ENCODE measurements at places on chromosomes 3 and 15.

DNA sequence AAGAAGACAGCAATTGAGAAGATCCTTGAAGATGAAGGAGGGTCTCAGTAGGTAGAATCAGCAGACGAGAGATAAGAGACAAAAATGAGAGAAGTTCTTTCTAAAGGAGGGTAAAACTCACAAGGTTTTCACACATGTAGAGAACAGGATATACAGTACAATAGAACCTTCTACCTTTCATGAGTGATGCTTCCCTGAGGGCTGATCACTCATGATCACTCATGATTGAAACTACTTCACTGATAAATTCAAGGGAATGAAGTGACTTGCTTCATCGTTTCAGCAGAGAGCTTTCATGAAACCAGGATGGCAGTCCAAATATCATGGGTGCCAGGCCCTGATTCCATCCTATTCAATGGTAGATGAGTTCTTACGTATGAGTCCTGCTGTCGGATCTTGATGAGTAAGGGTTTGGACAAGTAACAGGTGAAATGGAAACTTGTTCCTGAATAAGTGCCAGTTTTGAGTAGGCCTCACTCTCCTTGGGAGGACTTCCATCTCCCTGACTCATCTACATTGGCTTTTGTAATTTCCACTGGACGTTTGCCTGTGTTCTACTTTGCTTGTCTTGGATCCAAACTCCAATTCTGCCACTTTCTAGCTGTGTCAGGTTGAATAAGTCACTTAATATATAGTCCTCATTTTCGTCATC lies 9.6 kb upstream of the CLDN16 start:
- no peak for DNase-seq

- DNase-seq, result no peak
Observed at GRCh38 chr3:133970339-133970738, 59.4 kb downstream of the SLCO2A1 start.

DNA sequence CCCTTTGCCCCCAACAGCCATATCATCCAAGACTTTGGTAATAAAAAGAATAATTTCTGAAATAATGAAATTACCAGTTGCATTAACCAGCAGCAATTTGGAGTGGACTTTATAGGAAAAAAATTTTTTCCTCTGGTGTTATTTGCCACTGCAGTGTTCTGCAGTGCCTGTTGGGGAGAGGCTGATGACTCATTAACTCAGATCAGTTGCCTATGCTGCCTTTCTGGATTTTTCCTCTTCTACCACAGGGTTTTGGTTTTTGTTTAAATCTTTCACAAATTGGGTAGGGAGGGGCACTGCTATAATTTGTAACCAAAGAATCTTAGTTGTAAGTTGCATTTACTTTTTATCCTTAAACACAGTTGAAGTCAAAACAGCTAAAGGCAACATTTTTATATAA lies 22.7 kb downstream of the ATP6V1A start:
- no peak for DNase-seq

GRCh38 chr3:150097588-150097890 lies 126.8 kb upstream of the PFN2 start:
- DNase-seq, result no peak

DNA sequence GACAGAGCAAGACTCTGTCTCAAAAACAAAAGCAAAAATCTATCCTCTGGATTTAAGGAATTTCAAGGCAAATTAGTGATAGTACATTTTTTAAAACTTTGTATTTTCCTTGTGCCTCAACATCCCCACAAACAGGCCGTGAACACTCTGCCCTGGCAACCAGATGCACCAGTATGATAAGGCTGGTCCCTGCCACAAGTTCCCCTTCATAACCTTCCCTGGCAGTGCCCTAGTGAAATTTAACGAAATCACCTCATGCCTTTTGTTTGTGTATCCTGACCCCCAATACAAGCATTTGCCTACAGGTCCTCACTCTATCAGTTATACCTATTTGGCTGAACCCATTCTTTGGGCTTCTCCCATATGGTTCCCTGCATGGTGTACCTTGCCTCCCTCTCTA lies 107.4 kb upstream of the FLNB start:
- DNase-seq, result no peak

GRCh38 chr15:47407692-47408091 lies 309.6 kb upstream of the SEMA6D start:
- DNase-seq, result no peak

GRCh38 chr3:71673486-71673885 lies 51.7 kb downstream of the EIF4E3 start:
- no peak for DNase-seq

GRCh38 chr3:58837856-58838255 lies 171.3 kb upstream of the FAM3D start:
- DNase-seq, result no peak

DNA sequence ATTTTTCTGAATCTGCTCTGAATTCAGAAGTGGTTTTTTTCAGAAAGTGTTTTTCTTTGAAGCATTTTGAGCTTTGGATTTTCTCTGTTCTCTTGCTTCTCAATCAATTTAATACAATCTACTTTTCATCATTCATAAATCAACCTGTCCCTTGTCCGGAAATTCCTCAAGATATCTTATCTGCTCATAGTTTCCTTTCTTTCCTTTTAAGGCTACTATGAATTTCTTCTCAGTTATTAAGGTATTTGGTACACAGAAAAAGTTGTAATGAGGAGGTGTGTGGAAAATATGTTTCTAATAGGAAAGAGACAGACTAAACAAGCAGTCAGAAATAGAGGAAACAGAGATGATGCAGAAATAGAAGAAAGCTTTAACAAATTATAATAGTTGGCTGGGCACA lies 14.4 kb downstream of the CGGBP1 start:
- no peak for DNase-seq

GRCh38 chr3:74518610-74519009 lies 95.8 kb downstream of the CNTN3 start:
- DNase-seq, result no peak

DNA sequence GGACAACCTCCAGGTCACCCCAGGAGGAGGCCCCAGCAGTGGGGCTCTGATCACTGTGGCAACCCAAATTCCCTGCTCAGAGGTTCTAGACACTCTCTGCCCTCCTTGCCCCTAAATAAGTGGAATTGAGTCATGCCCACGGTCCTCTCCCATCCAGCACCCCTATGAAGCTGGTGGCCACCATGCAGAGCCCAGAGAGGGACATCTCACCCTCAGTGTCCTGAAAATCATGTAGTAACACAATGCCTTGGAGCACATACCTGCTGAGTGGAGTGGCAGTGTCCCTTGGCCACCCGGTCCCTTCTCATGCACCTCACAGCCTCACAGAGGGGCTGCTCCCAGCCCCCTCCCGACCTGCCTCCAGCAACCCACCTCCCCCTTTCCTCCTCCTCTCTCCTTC lies 114.3 kb upstream of the MEF2A start:
- no peak for DNase-seq

GRCh38 chr15:69664572-69665571 lies 212.3 kb downstream of the RPLP1 start:
- no peak for DNase-seq

GRCh38 chr3:183369117-183369516 lies 59.3 kb downstream of the MCF2L2 start:
- DNase-seq, result no peak

- DNase-seq, result no peak
Observed at GRCh38 chr3:114933407-114933806, 213.7 kb downstream of the ZBTB20 start.

GRCh38 chr15:32671339-32672325 lies 30.1 kb downstream of the SCG5 start:
- no peak for DNase-seq

- DNase-seq, result no peak
Observed at GRCh38 chr3:32186097-32186496, 52.4 kb upstream of the CMTM8 start.

DNA sequence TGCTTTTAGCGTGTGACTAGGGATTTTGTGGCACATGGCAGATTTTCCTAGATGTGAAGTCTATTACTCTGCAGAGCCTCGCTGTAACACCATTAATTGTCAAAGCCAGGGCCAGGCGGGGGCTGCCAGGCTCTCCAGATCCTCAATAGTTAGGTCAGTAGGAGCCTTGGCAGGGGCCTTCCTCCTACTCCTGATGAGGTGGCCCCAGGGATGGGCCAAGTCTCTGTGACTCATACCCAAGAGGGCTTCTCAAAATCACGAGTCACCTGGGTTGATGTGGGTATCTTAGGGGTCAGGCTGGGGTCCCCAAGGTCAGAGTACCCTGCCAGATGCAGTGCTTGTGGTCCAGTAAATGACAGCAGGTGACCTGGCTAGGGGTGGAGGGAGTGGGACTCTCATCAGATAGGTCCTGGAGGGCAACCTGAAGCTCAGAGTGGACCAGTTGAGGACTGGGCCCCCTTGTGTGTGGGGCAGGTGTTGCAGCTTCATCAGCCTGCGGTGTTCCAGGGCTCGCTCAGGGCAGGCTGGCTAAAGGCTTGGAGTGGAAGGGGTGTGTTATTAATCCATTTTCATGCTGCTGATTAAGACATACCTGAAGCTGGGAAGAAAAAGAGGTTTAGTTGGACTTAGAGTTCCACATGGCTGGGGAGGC lies 88.5 kb upstream of the MYZAP start:
- DNase-seq, result no peak

DNA sequence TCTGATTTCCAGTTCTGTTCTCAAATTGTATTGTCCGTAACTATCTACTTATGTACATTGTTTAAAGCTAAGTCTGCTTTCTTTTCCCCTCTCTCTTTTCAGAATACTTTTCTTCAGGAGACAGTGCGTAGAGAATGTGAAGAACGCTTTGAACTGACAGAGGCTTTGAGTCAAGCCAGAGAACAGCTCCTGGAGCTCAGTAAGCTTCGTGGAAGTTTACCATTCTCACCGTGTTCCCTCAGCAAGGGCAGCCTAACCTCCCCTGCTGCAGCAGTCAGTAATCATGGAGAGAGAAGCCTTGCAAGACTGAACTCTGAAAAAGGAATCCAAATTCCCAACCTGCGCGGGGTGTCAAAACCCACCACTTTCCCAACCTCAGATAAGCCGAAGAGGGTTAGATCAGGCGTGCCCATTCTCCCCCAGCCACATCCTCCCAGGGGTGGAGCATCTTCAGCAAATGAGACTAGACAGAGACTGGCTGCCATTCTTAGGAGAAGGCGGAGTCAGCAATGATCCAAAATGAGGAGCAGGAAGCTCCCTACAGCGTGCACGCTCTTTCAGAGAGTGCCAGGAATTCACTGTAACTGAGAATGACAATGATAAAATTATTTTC lies 114.6 kb downstream of the CCNL1 start:
- no peak for DNase-seq

GRCh38 chr3:106121491-106122289 lies 252.9 kb upstream of the CBLB start:
- no peak for DNase-seq

- no peak for DNase-seq
Observed at GRCh38 chr3:114223143-114223542, 14.2 kb downstream of the ZNF80 start.

DNA sequence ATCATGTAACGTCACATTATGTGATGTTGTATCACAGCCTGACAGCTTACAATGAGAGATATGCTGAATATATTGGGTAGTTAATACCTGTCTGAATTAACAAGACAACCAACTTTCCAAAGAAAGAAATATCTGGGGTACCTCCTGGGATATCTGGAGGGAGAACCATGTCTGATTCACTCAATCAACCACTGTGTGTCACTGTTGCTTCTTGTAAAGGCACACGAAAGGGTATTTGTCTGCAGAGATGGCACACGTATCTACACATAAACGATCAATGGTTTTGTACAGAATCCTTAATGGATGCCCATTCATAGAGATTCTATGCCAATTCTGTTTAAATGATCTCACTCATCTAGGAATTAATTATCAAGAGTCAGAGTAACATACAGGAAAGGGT lies 252.1 kb upstream of the TMCO5A start:
- no peak for DNase-seq

- DNase-seq, result peak; percentile 19
Observed at GRCh38 chr15:65887565-65887964, 18.3 kb downstream of the RAB11A start.

DNA sequence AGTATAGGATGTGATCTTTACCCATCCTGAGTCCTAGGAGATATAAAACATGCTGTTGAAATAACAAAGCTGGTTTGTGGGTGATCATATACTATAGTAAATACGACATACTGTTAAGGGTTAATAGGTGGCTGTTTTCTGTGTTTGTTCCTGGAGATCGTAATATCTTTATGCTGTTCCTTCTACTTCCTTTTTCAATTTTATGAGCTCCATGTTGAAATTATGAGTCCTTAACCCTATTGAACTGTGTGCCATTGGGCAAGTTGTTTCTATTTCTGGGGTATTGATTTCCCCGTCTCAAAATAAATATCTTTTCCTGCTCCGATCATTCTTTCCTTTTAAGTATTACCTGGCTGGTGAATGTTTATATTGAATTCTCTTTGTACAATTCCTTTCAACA lies 115.1 kb downstream of the LPP start:
- DNase-seq, result no peak

GRCh38 chr3:149640976-149641728 lies 16.7 kb downstream of the WWTR1 start:
- DNase-seq, result no peak

GRCh38 chr3:142779591-142779990 lies 55.8 kb downstream of the TRPC1 start:
- DNase-seq, result no peak

DNA sequence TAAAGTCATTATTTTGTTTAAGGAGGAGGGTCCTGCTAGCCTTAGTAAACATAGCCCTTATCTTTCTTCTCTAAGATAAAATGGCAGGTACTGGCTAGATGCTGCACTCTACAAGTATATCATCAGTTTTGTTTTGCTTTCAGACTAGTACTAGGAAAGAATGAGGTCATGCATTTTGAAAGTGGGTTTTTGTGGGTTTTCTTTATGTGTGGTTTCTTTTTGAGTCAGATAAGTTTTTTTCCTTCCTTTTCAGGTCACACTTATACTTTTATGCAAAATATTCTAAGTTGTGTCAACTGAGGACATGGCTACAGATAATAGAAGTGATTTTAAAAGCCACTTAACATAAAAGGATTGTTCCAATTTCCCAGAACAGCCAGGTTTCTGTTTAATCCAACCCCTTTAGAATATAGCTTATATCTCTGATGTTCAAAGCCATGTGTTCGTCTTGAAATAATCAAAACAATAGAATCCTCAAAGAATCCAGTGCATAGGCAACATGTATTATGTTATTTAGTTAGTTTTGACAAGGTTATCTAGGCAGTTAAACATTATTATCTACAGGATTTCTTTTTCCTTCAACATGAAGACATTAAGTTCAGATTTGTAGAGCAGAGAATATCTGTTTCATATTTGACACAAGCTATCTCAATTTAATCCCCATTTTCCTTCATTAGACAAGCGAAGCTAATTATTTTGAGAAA lies 406.2 kb downstream of the RBMS3 start:
- DNase-seq, result no peak
